Spinal cord (tissue), 10 donors: ENCODE measurements at places on chromosomes 12 and 14.

- H3K4me1 ChIP-seq = peaks cover 3% of the 10 kb centered on the region
- H3K27ac ChIP-seq = no peak overlapping the region
- no peak overlapping the region for H3K4me3 ChIP-seq
Observed at GRCh38 chr12:20443792-20444191, 75.5 kb downstream of the PDE3A start.

- no peak overlapping the region for H3K27ac ChIP-seq
- H3K36me3 ChIP-seq = no peaks in the 10 kb centered on the region
- H3K27me3 ChIP-seq = no peaks in the 10 kb centered on the region
- peaks cover 8% of the 10 kb centered on the region for H3K4me1 ChIP-seq
- H3K4me3 ChIP-seq = no peak overlapping the region
- DNase-seq = no peak
Observed at GRCh38 chr14:38731962-38732361, 371.1 kb downstream of the SEC23A start.

DNA sequence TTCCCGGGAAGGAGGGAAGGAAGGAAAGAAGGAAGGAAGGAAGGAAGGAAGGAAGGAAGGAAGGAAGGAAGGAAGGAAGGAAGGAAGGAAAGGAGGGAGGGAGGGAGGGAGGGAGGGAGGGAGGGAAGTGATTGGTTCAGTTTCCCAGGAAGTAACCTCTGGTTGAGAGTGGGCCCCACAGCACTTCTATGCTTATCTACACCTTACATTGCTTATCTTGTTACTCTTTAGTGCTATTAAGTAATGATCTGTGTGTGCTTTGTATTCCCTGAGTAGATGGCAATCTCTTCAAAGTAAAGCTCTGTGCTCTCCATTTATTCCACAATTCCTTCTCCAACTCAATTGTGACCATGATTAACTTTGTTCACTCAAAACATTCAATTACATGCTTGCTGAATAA lies 74.6 kb downstream of the SLC38A4 start:
- H3K27me3 ChIP-seq = no peaks in the 10 kb centered on the region
- H3K36me3 ChIP-seq = no peaks in the 10 kb centered on the region
- no peaks in the 10 kb centered on the region for H3K4me1 ChIP-seq
- DNase-seq = no peak
- H3K4me3 ChIP-seq = no peak overlapping the region

DNA sequence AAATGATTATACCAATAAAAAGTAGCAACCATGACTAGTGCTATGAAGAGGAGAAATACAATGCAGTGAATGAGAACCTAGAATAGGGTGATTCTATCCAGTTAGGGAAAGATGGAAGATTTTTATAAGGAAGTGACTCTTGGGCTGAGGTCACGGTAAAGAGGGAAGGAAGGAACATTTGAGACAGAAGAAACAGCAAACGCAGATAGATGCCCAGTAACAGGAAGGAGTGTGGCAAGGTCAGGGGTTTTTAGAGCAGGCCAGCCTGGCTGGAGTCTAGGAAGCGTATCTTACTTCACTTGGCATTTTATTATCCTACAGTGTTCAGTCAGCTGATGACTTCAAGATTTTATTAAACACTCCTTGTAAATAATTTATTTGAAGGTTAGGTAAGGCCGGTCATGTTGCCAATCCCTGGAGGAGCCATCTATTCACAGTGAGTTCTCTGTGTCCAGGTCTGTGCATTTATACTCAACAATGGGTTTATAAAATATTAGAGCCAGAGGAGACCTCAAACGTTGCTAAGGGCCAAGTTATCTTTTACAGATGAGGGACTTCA lies 170.6 kb downstream of the PRKCH start:
- H3K4me1 ChIP-seq = no peaks in the 10 kb centered on the region
- no peak for DNase-seq
- H3K4me3 ChIP-seq = no peak overlapping the region
- H3K36me3 ChIP-seq = no peaks in the 10 kb centered on the region
- H3K27me3 ChIP-seq = no peaks in the 10 kb centered on the region

GRCh38 chr14:106657460-106657859 lies 1131.1 kb downstream of the TMEM121 start:
- H3K27me3 ChIP-seq = no peaks in the 10 kb centered on the region
- no peak overlapping the region for H3K27ac ChIP-seq
- H3K4me3 ChIP-seq = no peak overlapping the region
- H3K36me3 ChIP-seq = no peaks in the 10 kb centered on the region
- DNase-seq = no peak
